Testis (tissue), 5 donors: ENCODE measurements at places on chromosomes 4 and X. TPM values are rescaled to one million over a fixed set of nuclear protein-coding genes. Genes with fewer than 3 reads are reported as not detected.

GRCh38 chr4:19348746-19349145 lies 903.0 kb upstream of the SLIT2 start:
- no peaks in the 10 kb centered on the region for H3K27me3 ChIP-seq
- H3K27ac ChIP-seq = no peak overlapping the region
- no peaks in the 10 kb centered on the region for H3K36me3 ChIP-seq
- H3K4me1 ChIP-seq = no peaks in the 10 kb centered on the region
- DNase-seq = no peak

RBMXL3 gene
- total RNA-seq = 5.1 TPM

DNA sequence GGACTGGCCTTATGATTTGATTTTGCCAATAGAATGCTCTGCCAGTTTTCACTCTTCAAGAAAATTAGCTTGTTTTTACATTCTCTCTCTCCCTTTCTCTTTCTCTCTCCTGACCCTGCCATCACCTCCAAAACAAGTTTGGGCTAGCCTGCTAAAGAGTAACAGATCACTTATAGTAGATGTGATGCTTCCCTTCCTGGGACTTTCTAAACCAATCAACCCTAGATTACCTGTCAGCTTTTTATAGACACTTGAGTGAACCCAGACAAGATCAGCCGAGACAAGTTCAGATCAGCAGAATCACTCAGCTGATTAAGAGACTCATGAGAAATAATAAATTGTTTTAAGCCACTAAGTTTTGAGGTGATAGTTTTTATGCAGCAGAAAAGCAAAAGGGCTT lies 521.2 kb downstream of the ANKRD50 start:
- DNase-seq = no peak
- no peaks in the 10 kb centered on the region for H3K27me3 ChIP-seq
- H3K4me1 ChIP-seq = no peaks in the 10 kb centered on the region
- no peak overlapping the region for H3K4me3 ChIP-seq
- no peak overlapping the region for H3K27ac ChIP-seq

- no peak overlapping the region for H3K4me3 ChIP-seq
- no peak for DNase-seq
- no peaks in the 10 kb centered on the region for H3K27me3 ChIP-seq
- no peaks in the 10 kb centered on the region for H3K36me3 ChIP-seq
Measured at GRCh38 chr4:38671592-38671940, 7.6 kb downstream of the KLF3 start.

DNA sequence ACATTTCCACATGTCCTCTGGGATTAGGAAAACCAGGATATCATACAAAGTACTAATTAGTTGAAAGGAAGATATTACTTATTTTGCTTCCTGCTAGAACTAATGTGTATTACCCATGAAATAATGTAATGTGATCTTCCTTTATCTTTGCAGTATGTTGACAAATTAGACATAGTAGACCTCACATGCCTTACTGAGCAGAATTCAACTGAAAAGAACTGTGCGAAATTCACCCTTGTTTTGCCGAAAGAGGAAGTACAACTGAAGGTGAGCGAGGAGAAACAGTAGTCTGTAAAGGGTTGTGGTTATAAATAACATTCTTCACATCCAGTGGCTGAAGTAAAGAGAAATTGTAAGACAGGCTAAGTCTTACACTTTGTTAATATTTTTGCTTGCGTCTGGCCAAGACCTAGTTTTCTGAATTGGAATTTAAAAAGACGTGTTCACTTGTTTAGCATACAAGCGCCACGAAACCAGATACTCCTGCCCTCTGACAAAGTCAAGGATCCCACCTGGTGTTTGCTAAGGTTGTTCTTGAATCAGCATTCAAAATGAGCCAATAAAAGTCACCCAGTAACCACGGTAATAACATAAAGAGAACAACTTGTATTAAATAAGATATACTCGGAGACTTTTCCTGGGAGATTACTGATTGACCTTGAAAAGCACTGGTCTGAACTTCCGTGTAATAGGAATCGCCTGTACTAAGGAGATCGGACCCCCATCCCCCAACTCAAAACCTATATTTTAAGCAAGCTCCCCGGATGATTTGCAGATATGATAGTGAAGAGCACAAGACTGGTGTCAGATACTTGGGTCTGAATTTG lies 16.9 kb downstream of the STAP1 start:
- H3K4me1 ChIP-seq = no peaks in the 10 kb centered on the region
- no peaks in the 10 kb centered on the region for H3K27me3 ChIP-seq
- no peak for DNase-seq

DNA sequence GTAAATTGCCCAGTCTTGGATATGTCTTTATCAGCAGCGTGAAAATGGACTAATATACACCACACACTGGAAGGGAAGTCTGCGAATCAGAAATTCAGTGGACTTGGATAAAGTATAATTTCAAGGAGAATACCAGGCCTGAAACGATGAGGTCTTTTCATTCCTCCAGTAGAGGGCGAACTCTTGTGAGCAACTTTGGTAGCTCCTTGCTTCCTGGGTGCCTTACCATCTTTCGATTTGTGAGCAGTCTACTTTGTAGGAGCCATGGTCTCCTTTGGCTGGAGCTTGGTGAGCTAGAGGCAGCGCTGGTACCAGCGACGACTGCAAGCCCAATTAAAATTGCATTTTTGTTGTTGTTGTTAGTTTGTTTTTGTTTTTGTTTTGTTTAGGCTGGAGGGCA lies 791.9 kb downstream of the FAT4 start:
- no peaks in the 10 kb centered on the region for H3K4me1 ChIP-seq
- no peaks in the 10 kb centered on the region for H3K36me3 ChIP-seq
- H3K27me3 ChIP-seq = no peaks in the 10 kb centered on the region
- no peak overlapping the region for H3K4me3 ChIP-seq
- DNase-seq = no peak

- DNase-seq = no peak
- H3K27me3 ChIP-seq = no peaks in the 10 kb centered on the region
- H3K27ac ChIP-seq = no peak overlapping the region
- no peak overlapping the region for H3K4me3 ChIP-seq
Measured at GRCh38 chrX:77505227-77505626, 58.0 kb downstream of the FGF16 start.

THAP6 gene
- total RNA-seq = 44.0 TPM

- H3K27me3 ChIP-seq = no peaks in the 10 kb centered on the region
- no peak for DNase-seq
- no peaks in the 10 kb centered on the region for H3K4me1 ChIP-seq
- H3K27ac ChIP-seq = no peak overlapping the region
Measured at GRCh38 chr4:19030048-19030447, 1008.5 kb upstream of the LCORL start.

GRCh38 chrX:9519546-9520216 lies 54.8 kb downstream of the TBL1X start:
- H3K27ac ChIP-seq = no peak overlapping the region
- peaks cover 3% of the 10 kb centered on the region for H3K4me1 ChIP-seq
- no peak for DNase-seq
- H3K4me3 ChIP-seq = no peak overlapping the region
- H3K36me3 ChIP-seq = no peaks in the 10 kb centered on the region

GRCh38 chr4:93777081-93777460 lies 51.5 kb upstream of the ATOH1 start:
- H3K36me3 ChIP-seq = no peaks in the 10 kb centered on the region
- H3K4me1 ChIP-seq = no peaks in the 10 kb centered on the region
- no peak overlapping the region for H3K4me3 ChIP-seq
- no peak overlapping the region for H3K27ac ChIP-seq

- no peak overlapping the region for H3K27ac ChIP-seq
- DNase-seq = peak; percentile 68
- no peak overlapping the region for H3K4me3 ChIP-seq
- peaks cover 15% of the 10 kb centered on the region for H3K4me1 ChIP-seq
- H3K27me3 ChIP-seq = no peaks in the 10 kb centered on the region
Measured at GRCh38 chr4:99723612-99724011, 66.0 kb upstream of the C4orf54 start.
